ENCODE measurements at places on chromosomes 1 and 21. TPM values are rescaled to one million over a fixed set of nuclear protein-coding genes. Genes with fewer than 3 reads are reported as not detected.

GRCh38 chr1:31788825-31789256 is 24.7 kb upstream of the ADGRB2 start:
- DNase-seq, result no peak

- no peak for DNase-seq
Measured at GRCh38 chr1:31373056-31373896, at the start of gene FABP3. Gene FABP3 (minus strand): TSS chr1:31373076. CDS start chr1:31373014, 62 bp downstream.

DNA sequence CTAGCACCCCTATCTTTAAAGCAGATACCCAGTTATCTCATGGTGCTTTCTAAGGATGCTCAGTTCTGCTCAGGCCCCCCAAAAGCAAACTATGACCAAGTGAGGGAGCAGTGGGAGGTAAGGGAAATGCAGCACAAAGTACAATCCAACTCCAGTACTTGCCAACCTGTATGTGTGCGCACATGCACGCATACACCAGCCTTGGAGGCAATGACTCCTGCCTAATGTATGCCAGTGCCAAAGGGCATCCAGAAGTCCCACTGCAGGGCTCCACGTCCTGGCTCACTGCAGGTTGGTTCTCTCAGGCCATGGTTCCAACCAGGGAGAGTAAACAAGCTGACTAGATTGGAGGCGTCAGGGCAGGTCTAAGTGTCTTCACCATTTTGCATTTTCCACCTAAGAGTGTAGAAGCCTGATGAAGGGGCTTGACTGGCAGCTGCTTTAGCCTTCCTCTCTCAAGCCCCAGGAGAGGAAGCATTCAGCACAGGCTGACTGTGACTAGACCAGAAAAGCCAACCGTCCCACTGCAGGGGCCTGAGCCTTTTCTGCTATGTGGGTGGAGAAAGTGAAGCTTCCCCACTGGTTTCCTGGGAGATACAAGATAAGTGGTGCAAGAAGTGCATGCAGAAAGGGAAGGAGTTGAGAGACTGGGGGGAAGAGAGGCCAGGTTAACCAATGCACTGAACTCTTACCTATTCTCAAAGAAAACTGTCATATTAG is 7.7 kb downstream of the AMIGO1 start:
- no peak for DNase-seq

- DNase-seq, result no peak
Measured at GRCh38 chr1:32972814-32973428, 8.3 kb upstream of the RNF19B start.

DNA sequence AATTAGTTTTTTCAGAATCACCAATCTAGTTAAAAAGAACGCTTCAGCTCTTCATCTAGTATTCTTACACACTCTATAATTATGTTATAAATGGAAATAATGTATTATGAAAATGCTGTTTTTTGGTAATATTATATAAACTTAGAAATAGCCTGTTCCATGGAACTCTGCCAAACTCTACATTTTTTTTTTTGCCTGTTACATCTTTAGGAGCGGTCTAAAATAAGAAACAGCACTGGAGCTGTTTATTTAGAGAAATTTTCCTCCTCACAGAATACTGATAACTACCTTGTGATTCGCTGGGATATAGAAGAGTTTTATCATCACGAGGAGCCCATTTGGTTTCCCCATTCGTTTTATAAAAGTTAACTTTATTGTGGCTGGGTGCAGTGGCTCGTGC is 58.5 kb downstream of the PKN2 start:
- no peak for DNase-seq

GRCh38 chr1:177909416-177909815 is 60.4 kb downstream of the SEC16B start:
- DNase-seq, result no peak

DNA sequence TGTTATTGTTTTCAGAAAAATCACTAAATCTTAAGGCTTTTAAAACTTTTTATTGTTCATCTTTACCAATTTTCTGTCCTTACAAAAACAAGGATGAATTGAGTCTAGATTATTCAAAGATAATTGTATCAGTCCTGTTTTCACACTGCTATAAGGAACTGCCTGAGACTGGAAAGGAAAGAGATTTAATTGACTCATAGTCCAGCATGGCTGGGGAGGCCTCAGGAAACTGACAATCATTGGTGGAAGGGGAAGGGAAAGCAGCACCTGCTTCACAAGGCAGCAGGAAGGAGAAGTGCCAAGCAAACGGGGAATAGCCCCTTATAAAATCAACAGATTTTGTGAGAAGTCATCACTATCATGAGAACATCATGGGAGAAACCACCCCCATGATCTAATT is 455.6 kb upstream of the ZP4 start:
- DNase-seq, result no peak

DNA sequence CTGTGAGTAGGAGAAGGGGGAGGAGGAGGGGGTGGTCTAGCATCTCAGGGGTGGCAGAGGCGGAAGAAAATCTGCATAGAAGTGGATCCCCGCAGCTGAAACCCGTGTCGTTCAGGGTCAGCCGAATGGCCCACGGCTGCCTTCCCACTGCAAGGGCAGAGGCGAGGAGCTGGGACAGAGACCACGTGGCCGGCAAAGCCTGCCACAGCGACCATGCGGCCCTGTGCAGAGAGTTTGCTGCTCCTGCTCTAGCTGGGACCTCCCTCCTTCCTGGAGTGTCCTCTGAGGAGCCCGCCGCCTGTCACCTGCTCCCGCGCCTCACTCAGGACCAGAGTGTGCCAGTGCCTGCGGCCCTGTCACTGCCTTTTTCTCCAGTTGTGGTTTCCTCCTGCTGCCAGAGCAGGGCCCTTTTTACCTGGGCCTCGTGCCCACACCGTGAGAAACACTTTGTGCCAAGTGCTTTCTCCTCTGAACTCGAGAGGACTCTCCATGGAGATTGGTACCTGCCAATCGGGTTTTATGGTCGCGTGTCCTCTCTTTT is 5.4 kb upstream of the TRPM2 start:
- DNase-seq, result no peak

DNA sequence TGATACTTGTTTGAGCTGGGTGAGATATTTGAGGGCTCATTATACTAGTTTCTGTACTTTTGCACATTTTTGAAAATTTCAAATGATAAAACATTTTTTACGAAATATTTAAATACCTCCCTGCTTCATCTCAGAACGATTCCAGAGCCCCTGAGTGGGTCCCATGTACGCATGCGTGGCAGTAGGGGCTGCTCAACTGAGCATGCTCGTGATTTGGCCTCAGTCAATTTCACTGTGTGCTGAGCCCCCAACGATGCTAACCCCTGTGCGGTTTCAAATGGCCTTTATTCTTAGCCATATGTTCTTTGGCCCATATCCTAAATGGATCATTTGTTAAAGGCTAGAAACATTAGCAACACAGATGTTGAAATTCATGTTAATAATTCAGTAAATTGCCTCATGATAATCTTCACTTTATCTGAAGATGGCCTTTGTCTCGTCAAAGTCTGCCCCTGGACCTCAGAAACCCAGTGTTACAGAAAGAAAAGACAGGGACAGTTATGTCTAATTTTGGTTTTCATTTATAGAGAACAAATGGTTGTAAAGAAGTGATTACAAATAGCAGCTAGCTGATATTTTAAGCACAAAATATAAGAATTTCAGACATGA is 108.2 kb downstream of the MRPS6 start:
- no peak for DNase-seq

DNA sequence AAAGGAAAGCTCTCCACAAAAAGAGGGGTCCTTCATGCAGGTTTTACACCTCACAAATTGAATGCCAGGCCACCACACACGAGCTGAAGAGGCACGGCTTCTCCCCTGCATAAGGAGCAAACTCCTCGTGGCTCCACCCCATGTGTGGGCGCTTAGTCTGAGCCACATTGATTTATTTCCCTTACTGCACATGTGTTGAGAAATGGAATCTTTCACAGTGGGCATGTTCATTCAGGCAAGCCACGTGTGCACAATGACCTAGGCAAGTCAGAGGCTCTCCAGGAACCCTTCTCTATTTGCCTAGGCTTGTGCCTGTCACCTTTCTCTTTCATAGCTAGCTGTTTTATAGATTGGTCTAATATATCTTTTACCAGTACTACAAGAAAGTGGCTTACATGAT is 120.5 kb downstream of the LTN1 start:
- no peak for DNase-seq

DNA sequence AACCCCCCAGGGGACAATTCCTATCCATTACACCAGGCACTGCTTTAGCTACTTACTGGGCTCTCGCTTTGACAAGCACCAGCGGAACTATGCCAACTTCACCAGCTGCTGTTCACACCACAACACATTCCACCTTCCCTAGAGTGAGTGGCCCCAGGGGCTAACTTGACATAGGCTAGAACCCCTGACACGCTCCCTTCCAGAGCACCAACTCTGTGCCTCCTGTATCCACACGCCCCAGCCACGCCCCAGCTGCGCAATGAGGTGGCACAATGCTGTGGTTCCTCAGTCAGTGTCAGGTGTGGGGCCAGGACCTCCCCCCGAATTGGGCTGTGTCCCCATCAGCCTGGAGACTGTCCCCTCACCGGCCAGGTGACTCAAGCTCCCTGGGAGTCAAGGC is 11.7 kb upstream of the FGR start:
- no peak for DNase-seq

DNA sequence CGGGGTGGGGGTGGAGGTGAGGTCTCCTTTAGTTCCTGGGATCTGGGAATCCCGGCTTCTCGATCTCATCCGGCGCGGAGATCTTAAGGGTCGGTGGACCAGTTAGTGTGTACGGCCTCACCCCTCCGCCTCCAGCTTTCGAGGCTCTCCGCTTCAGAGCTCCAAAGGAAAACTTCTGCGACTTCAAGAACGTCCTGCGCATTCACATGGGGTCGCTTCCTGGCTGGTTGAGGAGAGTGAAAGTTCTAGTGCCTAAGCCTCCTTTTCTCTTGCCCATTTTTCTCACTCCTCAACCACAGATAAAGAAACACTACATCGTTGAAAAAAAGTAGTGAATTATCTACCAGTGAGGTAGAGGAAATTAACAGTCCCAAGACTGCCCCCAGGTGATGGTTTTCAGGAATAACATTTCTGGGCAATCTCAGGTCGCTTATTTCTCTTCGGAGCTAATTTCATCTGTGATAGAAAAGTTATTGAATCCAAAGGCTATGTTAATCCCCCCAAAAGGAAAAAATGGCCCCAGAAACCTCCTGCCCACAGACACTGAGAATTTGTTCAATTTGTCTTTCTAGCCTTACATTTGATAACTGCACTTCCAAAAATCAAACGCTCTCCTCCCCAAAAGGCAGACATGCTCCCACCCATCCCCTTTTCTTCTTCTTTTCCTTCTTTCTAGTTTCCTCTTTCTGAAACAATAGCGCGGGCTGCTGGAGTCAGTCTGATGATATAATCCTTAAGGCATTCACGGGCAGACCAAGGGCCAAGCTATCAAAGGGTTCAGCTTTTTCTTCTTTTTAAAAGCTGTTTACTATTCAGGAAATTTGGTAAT is 20.6 kb upstream of the TBX15 start:
- DNase-seq, result no peak

The OR2T2 gene
- polyA plus RNA-seq, result not detected

The UBL4B gene
- polyA plus RNA-seq, result not detected

The CLDN17 gene
- not detected for polyA plus RNA-seq

The PLA2G2D gene
- not detected for polyA plus RNA-seq

The PALMD gene
- polyA plus RNA-seq, result not detected

The PLPPR4 gene
- polyA plus RNA-seq, result not detected

The ANGPTL1 gene
- polyA plus RNA-seq, result not detected

Data from naive thymus-derived CD8-positive, alpha-beta T cell (primary cell).